ENCODE measurements at places on chromosomes 7 and 10. TPM values are rescaled to one million over a fixed set of nuclear protein-coding genes. Genes with fewer than 3 reads are reported as not detected.

ING3 gene
- total RNA-seq = 12.8 TPM

NKX1-2 gene
- not detected for total RNA-seq

COX15 gene
- total RNA-seq = 59.4 TPM

TMEM176A gene
- not detected for total RNA-seq

EPDR1 gene
- total RNA-seq = 27.3 TPM

LRRD1 gene
- not detected for total RNA-seq

ASAH2B gene
- 4.2 TPM for total RNA-seq

FKBP6 gene
- 0.13 TPM for total RNA-seq

STARD3NL gene
- 42.3 TPM for total RNA-seq

PAX2 gene
- total RNA-seq = not detected

SAP25 gene
- total RNA-seq = not detected

IRF5 gene
- total RNA-seq = 2.9 TPM

CHN2 gene
- 28.6 TPM for total RNA-seq

ADARB2 gene
- total RNA-seq = not detected

STEAP4 gene
- not detected for total RNA-seq

KCND2 gene
- not detected for total RNA-seq

RAPGEF5 gene
- 23.4 TPM for total RNA-seq

PCDH15 gene
- not detected for total RNA-seq

ATP5MK gene
- 673 TPM for total RNA-seq

TEX36 gene
- not detected for total RNA-seq

PDK4 gene
- not detected for total RNA-seq

CTAGE8 gene
- not detected for total RNA-seq

NAT16 gene
- not detected for total RNA-seq

ECHDC3 gene
- total RNA-seq = not detected

SPDYE16 gene
- 0.08 TPM for total RNA-seq

STOX1 gene
- total RNA-seq = 6.0 TPM

C10orf62 gene
- 0.28 TPM for total RNA-seq

ARMC3 gene
- not detected for total RNA-seq

TMEM225B gene
- total RNA-seq = 0.60 TPM

FOXK1 gene
- total RNA-seq = 8.8 TPM

MKLN1 gene
- 75.4 TPM for total RNA-seq

MYOZ1 gene
- total RNA-seq = not detected

LGI1 gene
- not detected for total RNA-seq

AVPI1 gene
- total RNA-seq = 39.8 TPM

GPC2 gene
- total RNA-seq = 0.64 TPM

MYO3A gene
- total RNA-seq = not detected

DOCK4 gene
- 19.1 TPM for total RNA-seq

TUBAL3 gene
- total RNA-seq = 0.07 TPM

DOCK1 gene
- total RNA-seq = 25.5 TPM

Data from HepG2 (cell line).